ENCODE measurements at places on chromosomes 7 and 10.

- DNase-seq = no peak
Observed at GRCh38 chr7:66698652-66699205, 41.8 kb upstream of the RABGEF1 start.

DNA sequence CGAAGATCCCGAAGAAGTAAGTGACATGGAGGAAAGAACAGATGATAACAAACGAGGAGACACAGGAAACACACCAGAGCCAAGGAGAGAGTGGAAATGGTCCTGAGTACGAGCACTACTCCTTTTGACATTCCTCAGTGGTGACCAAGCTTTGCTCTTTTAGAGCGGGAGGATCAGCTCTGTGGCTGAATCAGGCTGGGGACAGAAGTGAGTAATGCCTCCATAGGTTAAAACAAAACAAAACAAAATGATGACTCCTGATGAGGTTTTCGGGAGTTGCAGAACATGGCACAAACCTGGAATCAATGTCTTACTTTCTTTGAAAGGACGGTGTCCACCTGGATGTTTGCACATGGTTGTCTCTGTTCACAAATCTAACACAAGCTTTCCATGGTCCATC lies 30.3 kb upstream of the TCF7L2 start:
- no peak for DNase-seq

DNA sequence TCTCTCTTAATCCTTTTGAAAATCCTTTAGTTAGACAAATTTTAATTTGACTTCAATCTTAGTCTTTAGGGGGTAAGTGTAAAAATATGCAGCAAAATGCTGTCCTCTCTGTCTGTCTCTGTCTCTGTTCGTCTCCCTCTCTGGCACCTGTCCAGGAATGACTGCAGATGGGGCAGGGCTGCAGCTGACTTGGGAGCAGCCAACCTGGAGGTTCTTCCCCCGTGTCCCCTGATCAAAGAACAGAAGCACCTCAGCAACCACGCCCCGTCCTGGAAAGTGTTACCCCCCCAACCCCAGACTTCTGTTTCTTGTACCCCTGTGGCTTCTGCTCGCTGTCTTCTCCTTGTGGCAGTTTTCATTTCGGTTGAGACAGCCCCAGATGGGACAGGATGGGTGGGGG lies 141.6 kb upstream of the NPS start:
- DNase-seq = no peak

GRCh38 chr7:123143252-123144006 lies 56.3 kb downstream of the SLC13A1 start:
- DNase-seq = no peak

- no peak for DNase-seq
Observed at GRCh38 chr7:435630-436366, 83.8 kb downstream of the PDGFA start.

DNA sequence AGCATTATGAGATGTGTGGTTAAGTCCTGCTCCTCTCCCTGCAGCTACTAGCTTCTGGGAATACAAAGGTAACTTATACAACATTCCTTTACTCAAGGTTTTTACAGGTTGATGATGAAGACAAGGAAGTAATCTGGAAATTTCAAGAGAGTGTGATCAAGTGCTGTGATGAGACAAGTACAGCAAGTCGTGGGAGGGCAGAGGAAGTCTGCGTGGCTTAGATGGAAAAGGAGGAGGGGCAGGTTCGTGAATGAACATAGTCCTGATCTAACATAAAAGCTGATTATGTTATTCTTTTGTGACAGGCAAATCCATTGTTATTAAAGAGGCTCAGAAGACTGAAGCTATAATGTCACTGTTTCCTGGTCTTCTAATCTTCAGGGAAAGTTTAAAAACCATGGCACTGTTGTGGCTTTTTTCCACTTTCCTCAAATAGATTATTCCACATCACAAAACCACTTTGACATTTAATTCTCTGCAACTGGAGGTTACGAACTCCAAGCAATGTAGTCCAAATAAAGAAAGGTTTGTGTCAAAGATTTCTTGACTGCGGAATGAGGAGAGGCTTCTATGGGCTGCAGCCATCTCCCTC lies 84.1 kb downstream of the CPXM2 start:
- DNase-seq = no peak

GRCh38 chr10:34979938-34980337 lies 110.2 kb downstream of the CUL2 start:
- no peak for DNase-seq

DNA sequence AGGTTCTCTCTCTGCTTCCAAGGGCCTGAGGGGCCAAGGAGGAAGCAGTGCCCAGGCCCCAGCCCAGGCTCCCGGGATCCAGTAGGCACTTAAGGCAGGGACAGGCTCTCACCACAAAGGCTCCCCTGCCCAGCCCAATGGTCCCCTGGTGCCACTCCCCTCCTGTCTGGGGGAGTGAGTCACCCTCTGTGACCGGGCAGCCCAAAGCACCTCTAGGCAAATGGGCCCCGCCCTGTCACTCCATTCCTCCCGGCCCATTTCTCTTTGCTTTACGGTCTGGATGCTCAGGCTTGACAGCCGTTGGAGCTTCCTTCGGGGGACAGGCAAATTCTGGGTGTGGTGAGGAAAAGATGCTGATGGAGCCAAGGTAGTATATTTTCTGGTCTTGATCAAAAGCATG lies at the start of gene CALHM3:
Gene CALHM3 (minus strand): TSS at position 106 of the 400 bp plus-strand sequence. CDS start 208 bp downstream, outside the sequence.
- DNase-seq = no peak

DNA sequence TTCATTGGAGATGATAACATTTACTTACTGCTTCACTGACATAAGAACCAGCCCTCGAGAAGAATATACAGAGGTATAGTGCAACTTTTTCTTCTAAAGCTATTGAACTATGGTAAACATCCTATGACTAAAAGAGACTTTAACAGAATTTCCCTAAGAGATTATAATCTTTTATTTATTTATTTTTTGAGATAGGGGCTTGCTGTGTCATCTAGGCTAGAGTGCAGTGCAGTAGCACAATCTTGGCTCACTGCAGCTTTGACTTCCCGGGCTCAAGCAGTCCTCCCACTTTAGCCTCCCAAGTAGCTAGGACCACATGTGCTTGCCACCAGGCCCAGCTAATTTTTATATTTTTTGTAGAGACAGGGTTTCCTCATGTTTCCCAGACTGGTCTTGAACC lies 258.5 kb upstream of the FERD3L start:
- DNase-seq = no peak

- DNase-seq = no peak
Observed at GRCh38 chr7:78677391-78677790, 776.1 kb downstream of the MAGI2 start.

- no peak for DNase-seq
Observed at GRCh38 chr10:71973777-71974488, 9.7 kb downstream of the CHST3 start.
